ENCODE measurements at places on chromosomes 16 and 17.
A peak's percentile ranks its signal among the peaks of the same experiment; 100 is the strongest.

- peak; percentile 69 for DNase-seq
- H3K27me3 ChIP-seq, result peaks cover 3% of the 10 kb centered on the region
- peaks cover 10% of the 10 kb centered on the region for H3K4me1 ChIP-seq
- peak overlapping the region; percentile 44 for H3K4me3 ChIP-seq
- H3K27ac ChIP-seq, result no peak overlapping the region
- H3K36me3 ChIP-seq, result no peaks in the 10 kb centered on the region
These were observed 68.0 kb upstream of the MRTFB start for GRCh38 chr16:14003074-14003570.

DNA sequence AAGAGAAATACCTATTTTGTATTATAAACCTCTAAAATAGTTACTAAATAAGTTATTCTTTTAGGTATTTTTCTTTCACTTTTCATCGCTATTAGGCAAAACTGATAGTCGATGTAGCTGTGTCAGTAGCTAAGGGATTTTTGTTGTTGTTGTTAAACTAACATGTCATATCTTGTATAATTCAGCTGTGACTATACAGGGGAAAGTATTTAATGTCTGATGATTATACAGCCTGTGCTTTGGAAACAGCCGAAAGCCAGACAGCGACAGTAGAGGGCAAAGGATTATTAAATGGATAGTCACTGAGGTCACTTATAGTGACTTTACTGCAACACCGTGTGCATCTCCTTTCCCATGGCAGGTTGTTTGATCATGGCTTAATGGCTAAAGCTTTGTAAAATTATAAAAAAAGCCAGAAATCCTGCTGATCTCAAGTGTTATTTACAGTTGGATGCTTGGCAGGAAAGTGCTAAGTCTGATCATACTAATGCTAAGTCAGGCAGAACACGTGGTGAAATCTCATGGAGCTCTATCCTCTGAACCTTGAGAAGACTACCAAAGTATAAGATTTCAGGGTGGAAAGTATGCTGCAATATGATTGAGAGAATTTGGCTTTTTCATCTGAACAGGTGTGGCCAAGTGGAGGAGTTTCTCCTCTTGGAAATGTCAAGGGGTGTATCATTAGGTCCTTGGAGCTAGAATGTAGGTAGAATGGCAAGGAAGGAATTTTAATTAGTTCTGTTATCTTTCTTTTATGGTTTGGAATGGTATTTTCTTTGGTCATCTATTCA is 88.4 kb downstream of the FTO start:
- no peak overlapping the region for H3K27ac ChIP-seq
- no peaks in the 10 kb centered on the region for H3K4me1 ChIP-seq
- no peak for DNase-seq
- no peaks in the 10 kb centered on the region for H3K36me3 ChIP-seq
- H3K4me3 ChIP-seq, result no peak overlapping the region
- no peaks in the 10 kb centered on the region for H3K27me3 ChIP-seq

DNA sequence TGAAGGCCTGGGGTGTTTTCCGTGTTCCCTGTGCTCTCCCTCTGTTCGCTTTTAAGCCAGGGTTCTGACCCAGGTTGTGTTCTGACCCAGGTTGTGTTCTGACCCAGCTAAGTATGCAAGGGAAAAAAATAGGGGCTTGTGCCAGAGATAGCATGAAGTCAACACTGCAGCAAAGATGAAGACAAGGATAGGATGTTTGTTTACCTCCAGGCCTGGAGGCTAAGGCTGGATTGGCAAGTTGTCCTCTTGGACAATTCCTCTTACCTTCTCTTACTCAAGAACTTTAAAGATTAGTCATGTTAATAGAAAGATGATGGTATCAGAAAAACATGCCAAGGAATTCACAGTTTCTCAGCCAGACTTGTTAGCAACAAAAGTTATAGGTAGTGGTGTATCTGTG is 19.4 kb downstream of the LYRM9 start:
- H3K27me3 ChIP-seq, result no peaks in the 10 kb centered on the region
- H3K4me3 ChIP-seq, result no peak overlapping the region
- H3K4me1 ChIP-seq, result peaks cover 3% of the 10 kb centered on the region
- no peak for DNase-seq
- H3K36me3 ChIP-seq, result no peaks in the 10 kb centered on the region
- no peak overlapping the region for H3K27ac ChIP-seq

DNA sequence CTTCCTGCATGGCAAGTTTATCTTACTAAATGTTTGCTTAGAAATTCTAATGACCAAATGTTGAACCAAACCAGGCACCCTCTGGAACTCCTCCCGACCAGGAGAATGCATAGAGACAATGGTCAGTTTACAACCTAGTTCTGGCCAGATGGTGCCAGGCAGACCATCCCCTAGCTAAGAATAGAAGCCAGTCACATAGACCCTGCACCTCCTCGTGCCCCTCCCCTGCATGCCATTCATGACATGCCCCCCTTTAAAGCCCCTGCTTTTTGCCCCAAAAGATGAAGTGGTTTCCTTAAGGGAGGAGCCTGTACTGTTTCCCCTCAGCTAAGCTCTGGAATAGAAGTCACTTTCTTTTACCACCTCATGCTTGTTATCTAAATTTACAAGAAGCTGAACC is 6.6 kb upstream of the CPHXL start:
- no peak overlapping the region for H3K4me3 ChIP-seq
- H3K36me3 ChIP-seq, result no peaks in the 10 kb centered on the region
- peaks cover 3% of the 10 kb centered on the region for H3K4me1 ChIP-seq
- no peak for DNase-seq

DNA sequence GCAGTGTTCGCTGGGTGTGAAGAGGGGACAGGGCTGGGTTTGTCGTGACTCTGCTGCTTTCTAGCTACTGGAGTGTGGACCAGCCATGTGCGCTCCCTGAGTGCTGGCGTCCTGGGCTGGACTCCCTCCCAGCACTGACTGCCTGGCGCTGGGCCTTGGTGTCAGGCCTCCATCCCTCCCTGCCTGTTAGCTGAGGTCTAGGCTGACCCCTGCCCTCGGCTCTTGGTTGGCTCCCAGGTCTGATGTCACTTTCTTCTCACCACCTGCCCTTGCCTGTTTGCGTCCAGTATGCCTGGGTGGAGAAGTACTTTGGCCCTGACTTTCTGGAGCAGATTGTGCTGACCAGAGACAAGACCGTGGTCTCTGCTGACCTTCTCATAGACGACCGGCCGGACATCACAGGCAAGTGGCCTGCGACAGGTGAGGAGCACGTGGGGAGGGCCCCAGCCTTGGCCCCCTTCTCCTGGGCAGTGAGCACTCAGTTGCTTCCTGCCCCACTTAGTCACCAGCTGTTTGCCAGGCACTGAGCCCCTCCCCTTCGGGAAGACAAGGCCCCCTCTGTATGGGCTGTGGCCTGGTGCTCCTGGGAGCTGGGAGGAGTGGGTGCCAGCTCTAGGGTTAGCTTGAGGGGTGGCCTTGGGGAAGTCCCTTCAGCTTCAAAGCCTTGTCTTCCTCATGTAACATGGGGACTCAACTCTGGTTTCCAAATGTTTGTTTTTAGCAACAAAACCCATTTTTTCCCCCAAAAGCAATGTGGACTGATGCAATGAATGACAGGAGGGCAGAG is 41.5 kb downstream of the NT5M start:
- DNase-seq, result no peak
- no peak overlapping the region for H3K4me3 ChIP-seq
- H3K36me3 ChIP-seq, result no peaks in the 10 kb centered on the region
- H3K27me3 ChIP-seq, result peaks cover 2% of the 10 kb centered on the region
- H3K27ac ChIP-seq, result no peak overlapping the region

- no peak overlapping the region for H3K27ac ChIP-seq
- DNase-seq, result no peak
- no peaks in the 10 kb centered on the region for H3K27me3 ChIP-seq
- no peak overlapping the region for H3K4me3 ChIP-seq
These were observed 42.0 kb downstream of the ABCA9 start for GRCh38 chr17:69018687-69019086.

DNA sequence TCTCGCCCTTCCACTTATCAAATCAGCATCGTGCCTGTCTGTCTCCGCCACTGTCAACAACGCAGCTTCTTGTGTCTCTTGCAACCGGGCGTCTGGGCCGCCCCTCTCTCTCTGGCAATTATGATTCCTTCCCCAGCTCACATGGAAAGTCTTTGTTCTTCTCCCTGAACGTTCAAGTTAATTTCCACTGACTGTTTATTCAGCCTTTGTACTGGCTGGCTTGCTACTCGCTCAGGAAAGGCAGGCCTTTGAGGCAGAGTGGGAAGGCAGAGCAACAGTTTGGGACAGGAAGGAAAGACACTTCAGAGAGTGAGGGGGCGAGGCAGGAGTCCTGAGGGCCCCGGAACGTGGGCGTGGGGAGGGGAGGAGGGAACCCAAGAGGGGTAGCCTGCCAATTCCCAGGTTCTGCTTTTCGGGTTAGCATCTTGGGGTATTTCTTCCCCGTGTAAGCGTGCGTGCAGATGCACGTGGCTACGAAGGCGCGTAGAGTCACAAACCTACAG is 50.8 kb downstream of the AKAP1 start:
- peaks cover 24% of the 10 kb centered on the region for H3K4me1 ChIP-seq
- H3K27ac ChIP-seq, result peak overlapping the region; percentile 29
- no peaks in the 10 kb centered on the region for H3K27me3 ChIP-seq
- DNase-seq, result no peak
- H3K4me3 ChIP-seq, result peak overlapping the region; percentile 53

- H3K27ac ChIP-seq, result peak overlapping the region; percentile 44
- no peaks in the 10 kb centered on the region for H3K36me3 ChIP-seq
- H3K27me3 ChIP-seq, result peaks cover 6% of the 10 kb centered on the region
These were observed 9.2 kb upstream of the TSPOAP1 start for GRCh38 chr17:58337600-58338453.

DNA sequence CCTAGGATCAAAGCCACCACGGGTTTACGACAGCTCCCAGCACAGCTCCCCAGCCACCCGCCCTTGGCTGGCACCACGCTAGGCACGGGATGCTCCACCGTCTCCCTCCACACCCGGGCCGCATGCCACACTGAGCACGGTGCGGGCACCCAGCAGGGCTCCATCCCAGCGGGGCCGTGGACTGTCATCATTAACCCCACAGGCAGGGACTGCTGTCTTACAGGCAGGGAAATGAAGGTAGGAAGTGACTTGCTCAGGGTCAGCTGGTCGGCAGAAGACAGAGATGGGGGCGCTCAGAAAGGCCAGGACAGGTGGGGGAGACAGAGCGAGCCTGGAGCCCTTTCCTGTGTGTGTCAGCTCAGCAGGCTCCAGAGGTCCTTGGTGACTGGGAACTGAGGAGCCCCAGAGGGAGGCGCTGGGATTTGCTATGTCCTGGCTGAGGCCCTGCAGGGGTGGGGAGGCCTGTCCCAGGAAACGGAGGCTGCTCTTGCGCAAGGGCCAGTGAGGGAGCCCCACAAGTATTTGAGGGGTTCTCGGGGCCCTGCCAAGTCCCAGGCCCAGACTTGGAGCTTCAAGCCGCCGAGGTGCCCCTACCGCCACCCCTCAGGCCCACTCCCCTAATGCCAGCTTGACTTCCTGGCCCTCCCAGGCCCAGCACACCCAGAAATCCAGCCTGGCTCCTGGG is 3.2 kb downstream of the UBALD1 start:
- DNase-seq, result no peak
- peaks cover 10% of the 10 kb centered on the region for H3K27me3 ChIP-seq
- H3K4me3 ChIP-seq, result peak overlapping the region; percentile 25
- H3K27ac ChIP-seq, result peak overlapping the region; percentile 52

DNA sequence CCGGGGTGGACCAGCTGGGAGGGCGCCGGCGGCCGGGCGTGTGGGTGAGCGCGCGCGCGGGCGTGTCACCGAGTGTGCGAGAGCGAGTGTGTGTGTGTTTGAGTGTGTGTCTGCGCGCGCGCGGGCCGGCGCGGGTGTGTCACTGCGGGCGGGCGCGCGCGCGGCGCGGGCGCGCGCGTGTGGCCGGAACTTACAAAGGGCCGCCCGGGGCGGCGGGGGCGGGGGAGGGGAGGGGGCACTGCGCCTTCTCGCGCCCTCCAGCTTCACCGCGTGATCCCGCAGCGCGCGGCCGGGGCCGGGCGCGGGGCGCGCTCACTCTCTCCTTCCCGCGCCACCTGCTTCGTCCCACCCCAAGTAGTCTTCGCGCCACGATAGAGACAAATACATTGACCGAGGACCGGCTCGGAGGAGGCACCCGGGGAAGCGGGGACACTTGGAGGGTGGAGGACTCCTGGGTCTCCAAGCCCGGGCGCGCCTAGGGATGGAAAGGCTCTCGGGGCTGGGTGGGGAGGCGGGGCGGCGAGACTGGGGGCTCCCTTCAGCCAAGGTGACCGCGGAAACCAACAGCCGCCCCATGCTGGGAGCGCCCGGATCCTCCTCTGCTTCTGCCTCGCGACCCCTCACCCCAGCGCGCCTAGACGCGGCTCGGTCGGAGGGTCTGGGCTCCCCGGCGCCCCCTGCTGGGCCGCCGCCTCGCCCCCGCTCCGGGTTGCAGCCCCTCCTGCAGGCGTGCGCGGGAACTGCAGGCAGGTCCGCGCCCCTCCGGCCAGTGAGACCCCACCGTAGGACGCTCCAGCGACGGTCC is at the start of gene SRCIN1:
SRCIN1 (minus strand) TSS at position 112 of the 805 bp plus-strand sequence. CDS start 247 bp downstream, outside the sequence.
- no peak within 1 kb of the TSS for H3K27ac ChIP-seq
- peak; percentile 73 for DNase-seq
- peaks cover 18% of the 10 kb centered on the region for H3K4me1 ChIP-seq

GRCh38 chr16:29719063-29719462 is 26.7 kb downstream of the C16orf54 start:
- no peaks in the 10 kb centered on the region for H3K27me3 ChIP-seq
- no peaks in the 10 kb centered on the region for H3K36me3 ChIP-seq
- no peak overlapping the region for H3K27ac ChIP-seq
- H3K4me3 ChIP-seq, result no peak overlapping the region
- DNase-seq, result no peak

DNA sequence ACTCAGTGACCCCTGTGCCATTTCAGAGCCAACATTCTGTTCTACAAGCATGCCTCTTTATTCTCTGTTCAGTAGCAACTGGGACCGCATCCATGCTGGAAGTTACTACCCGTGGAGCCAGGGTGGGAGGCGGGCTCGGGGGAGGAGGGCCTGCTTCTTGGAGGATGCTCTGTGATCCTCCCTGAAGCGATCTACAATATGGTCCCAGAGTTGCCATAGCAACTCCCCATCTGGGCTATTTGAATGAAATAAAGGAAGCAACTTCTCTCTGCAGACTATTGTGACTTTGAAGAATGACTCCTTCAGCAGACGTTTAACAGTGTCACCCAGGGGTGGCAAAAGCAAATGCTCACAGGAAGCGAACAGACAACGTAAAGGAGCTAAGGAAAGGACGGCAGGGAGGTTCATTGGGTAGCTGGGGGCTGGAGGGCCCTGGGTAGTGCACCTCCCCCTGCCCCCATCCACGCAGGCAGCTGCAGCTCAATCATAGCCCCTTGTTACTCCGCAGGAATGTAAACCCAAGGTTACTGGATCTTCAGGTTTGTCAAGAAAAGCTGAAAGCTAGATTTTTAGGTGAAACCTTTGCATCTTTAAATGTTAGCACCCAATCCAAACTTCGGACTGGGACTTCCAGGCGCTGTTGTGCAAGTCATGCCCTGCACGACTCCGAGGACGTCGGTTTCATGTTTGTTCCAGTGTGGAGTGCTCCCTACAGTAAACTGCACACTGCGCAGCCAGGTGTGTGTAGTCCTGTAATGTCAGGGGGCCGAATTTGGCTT is 51.1 kb upstream of the MEAK7 start:
- H3K36me3 ChIP-seq, result no peaks in the 10 kb centered on the region
- peaks cover 2% of the 10 kb centered on the region for H3K27me3 ChIP-seq
- peaks cover 35% of the 10 kb centered on the region for H3K4me1 ChIP-seq
- DNase-seq, result peak; percentile 47
